Hepatic stellate cell (primary cell): ENCODE measurements at places on chromosomes 3 and 15.

DNA sequence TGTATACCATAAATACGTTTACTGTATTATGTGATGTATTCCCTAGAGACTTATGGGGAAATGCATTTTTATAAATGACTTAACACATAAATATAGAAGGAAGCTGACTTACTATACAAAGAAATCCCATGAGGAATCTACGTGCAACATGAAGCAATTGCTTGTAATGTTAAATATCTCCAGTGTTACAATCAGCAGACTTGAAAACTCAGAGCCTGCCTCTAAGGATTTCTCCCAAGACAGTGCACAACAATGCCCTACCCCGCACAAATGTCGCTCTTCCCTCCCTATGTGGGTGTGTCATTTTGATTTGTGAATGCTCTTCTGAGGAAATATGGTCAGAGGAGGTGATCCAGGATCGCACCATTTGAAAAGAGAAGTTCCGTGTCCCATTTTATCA is 629.0 kb downstream of the NR2F2 start:
- DNase-seq = no peak

DNA sequence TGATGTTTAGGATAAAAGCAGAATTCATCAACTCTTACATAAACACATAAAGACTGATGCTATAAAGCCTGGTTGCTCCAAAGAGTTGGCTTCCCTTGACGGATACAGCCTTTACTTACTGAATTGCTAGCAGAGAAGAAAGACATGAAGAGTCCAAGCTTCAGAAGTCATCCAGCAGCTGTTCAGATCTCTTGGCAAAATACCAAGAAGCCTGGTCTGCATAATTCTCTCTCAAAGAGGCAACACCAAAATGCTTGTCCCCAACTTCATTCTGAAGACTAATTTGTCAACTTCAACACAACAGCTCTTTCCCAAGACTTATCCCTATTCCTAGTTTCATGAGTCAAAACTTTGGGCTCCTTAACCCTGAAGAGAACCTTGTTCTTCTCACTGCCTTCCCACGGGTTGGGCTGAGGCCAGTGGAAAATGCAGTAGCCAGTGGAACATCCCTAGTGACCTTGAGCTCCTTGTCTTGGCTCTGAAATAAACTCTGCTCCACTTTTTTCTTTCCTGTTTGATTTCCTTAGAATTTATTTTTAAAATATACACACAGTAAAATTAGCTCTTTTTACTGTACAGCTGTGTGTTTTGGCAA is 119.2 kb upstream of the THBS1 start:
- DNase-seq = no peak

GRCh38 chr15:51093839-51094605 is 684 bp downstream of the TNFAIP8L3 start:
- DNase-seq = peak; percentile 49

GRCh38 chr15:84111575-84111974 is 124.0 kb upstream of the GOLGA6L4 start:
- no peak for DNase-seq

DNA sequence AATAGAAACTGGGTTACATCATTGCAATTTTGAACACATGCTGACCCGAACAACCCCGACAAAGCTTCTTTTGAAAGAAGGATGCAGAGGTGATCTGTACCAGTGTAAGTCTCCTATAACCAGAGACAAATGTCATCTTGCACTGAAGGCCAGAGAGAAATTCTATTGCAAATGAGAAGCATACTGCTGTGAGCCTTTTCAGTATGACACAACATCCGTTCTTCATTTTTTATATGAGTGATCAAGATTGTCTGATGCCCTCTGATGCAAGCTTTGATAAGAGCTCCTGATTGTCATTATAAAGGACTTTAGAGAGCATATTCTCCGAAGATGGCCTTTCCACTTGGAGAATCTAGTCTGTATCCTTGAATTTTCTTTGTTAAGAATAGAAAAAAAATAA is 36.9 kb downstream of the PCOLCE2 start:
- no peak for DNase-seq

DNA sequence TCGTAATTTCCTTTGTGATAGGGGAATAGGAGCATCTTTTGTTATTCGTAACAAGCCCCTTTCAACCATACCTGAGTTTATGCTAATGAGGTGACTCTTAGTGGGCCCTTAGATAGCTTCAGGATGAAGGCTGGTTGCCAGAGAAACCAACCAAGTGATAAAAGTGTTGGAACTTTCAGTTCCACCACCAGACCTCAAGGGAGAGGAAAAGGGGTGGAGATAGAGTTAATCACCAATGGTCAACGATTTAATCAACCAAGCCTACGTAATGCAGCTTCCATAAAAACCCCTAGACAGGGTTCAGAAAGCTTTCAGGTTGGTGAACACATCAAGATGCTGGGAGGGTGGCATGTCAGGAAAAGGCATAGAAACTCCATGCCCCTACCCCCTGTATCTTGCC is 33.0 kb downstream of the HERC1 start:
- no peak for DNase-seq

GRCh38 chr3:53803816-53804695 is 42.2 kb downstream of the CHDH start:
- DNase-seq = no peak

DNA sequence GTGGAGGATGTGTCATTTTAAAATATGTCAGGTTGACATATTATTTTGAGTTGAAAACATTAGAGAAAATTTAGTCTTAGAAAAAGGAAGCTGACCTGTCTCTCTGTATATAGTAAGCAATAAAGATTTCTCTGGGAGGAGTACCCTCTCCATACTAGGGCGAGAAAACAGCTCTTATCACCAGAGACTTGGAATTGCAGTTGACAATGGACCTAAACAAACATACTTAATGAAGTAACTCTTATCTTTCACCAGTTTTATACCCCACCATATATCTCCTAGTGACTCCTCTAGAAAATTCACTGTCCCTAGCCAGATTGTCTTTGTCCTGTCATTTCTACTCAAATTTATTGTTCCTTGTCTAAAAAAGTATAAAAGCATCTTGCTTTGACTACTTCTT is 7.2 kb upstream of the GATM start:
- no peak for DNase-seq

DNA sequence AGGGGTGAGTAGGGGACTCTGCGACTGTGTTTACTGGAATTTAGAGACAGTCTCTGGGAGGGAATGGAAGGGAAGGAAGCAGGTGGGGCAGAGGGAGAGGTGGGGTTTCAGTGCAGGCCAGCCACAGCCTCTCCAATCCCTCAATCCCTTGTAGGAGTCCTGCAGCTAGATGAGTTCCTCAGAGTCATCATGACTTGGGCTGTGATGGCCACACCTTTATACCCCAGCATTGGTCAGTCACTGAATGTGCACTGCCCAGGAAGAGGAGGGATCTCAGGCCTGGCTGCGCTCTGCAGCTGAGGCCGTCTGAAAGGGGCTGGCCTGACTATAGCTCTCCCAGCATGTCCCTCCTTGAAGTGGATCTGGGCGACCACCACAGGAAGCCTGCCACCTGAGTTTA is 67.3 kb upstream of the GLCE start:
- DNase-seq = no peak

- DNase-seq = no peak
These were observed 514.6 kb upstream of the MCTP2 start for GRCh38 chr15:93716615-93717231.

- DNase-seq = no peak
These were observed 277.9 kb downstream of the PTPRG start for GRCh38 chr3:61839256-61839655.

- peak; percentile 79 for DNase-seq
These were observed 1.7 kb downstream of the HYAL2 start for GRCh38 chr3:50320853-50321335.

GRCh38 chr3:44954962-44955361 is 21.0 kb downstream of the ZDHHC3 start:
- peak; percentile 24 for DNase-seq

GRCh38 chr3:12965999-12966846 is 107.0 kb downstream of the IQSEC1 start:
- no peak for DNase-seq

DNA sequence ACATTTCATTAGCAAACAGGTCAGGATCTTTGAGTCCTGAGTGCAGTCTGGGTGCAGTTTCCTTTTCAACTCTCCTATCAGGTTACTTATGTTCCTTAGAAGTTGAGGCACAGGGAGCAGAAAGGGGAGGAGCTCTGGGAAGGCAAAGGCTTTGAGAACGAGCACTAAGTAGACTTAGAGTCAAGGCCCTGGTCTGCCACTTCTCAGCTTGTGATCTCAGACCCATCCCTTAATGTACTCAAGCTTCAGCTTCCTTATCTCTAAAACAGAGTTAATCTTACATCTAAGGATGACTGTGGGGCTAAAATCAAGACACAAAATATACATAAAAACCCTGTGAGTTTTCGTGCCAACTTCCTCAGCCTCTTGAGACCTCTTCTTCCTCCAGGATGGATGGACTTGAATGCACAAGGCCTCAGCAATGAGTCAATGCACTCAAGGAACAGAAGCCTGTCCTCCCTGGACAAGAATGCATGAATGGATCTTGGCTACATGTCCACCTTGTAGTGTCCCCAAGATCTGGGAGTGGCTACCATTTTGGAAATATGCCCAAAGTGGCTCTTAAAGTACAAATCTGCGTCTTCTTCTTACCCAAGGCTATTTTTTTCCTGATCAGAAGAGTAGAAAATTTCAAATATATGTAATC is 105.1 kb downstream of the WDR76 start:
- no peak for DNase-seq

- no peak for DNase-seq
These were observed 104.8 kb upstream of the HERC1 start for GRCh38 chr15:63938486-63939061.

GRCh38 chr3:66138336-66139313 is 82.2 kb upstream of the SLC25A26 start:
- peak; percentile 60 for DNase-seq

DNA sequence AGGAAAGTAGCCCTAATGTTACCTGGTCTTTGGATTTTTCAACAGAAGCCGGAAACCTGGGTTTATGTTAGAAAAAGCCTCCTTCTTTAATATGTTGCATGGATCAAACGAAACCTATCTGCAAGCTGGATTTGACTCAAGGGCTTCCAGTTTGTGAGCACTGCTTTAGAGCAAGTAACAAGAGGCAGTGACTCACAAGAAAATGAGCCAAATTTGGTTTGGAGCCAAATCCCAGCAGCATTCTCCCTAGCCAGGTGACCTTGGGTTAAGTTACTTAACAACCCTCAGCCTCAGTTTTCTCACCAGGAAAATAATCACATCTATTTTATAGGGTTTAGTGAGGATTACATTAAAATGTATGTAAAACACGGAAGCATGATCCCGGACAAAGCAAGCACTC is 215.2 kb upstream of the PRICKLE2 start:
- DNase-seq = no peak

DNA sequence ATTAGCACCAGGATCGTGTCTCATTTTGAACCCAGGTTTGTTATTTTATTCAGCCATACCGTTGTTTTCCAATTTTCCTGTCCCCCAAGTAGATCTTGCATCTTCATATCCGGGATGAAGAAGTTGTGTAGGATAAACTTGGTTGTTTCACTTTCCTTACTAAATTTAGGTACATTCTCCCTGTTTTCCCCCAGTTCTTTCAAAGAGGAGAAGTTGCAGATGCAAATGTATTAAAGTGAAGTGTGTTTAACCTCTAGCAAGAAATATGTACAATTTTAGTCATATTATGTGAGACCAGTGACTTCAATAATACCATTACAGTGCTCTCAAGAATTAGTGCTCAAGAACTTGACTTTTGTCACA is 1.3 kb downstream of the ATXN7 start:
- peak; percentile 28 for DNase-seq

DNA sequence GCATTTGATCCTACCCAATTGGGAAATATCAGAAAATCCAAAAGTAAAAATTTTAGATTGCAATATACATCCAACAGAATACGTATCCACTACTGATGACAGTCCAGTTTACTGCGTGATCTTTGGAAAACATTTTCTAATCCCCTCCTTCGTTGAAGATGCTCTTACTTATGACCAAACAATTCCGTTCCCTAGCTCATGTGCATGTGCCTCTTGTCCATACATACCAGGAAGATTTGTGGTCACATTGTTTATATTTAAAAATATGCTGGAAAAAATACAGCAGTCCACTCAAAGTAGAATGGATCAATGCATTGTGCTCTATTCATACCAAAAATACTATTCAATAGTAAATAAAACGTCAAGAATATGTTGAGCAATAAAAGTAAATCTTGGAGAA is 135.3 kb downstream of the CHL1 start:
- no peak for DNase-seq

DNA sequence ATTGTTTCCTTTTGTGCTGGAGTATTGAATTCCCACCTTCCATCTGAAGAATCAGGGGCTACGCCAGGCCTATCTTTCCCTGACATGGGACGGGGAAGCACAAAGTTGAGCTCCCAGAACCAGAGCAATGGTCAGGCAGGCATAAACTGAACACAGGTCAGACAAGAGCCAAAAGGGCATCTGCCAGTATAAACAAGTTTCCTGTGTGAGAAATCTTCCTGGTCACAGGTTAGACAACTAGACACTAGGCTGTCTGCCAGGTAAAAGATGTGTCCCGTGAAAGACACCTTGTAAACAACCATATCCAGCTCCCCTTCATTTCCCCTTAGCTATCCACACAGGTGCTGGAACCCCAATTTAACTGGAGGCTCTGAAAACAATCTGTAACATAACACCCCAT is 44.0 kb upstream of the CD96 start:
- no peak for DNase-seq

DNA sequence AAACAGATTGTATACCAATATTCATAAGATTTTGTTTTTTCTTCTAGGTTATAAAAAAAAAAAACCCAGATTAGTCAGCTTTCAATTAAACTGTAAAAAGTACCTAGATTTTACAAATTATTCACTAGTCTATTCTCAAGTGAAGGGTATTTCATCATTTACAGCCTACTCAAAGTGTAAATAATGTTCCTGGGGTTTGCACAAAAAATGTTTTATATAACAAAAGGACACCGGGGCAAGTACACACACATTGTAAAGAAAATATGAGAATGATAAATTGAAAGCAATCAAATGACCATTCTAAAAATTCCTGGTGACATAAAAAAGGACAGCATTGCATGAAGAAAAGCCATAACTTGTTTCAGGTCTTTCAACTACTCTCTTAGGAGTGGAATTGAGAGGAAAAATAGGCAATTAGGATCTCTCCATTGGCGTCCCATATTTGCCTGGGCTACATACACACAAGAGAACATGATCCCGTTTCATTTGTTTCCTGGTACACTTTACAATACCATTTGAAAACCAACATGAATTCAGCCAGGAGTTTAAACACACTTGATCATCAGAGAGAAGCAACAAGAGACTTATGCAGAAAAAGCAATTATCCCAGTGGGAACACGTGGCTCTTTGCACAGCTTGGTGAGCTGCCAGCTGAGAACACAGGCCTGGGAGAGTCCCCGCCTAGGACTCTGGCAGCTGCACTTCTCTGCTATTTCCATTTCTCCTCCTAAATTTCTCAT is 1039.2 kb downstream of the ROBO1 start:
- DNase-seq = no peak
